ENCODE measurements at places on chromosomes 4 and X. TPM values are rescaled to one million over a fixed set of nuclear protein-coding genes. Genes with fewer than 3 reads are reported as not detected.

The ADH1A gene
- not detected for total RNA-seq

GRCh38 chr4:54118850-54119589 lies 19.1 kb downstream of the GSX2 start:
- no peak for DNase-seq

The GPR82 gene
- total RNA-seq: not detected

DNA sequence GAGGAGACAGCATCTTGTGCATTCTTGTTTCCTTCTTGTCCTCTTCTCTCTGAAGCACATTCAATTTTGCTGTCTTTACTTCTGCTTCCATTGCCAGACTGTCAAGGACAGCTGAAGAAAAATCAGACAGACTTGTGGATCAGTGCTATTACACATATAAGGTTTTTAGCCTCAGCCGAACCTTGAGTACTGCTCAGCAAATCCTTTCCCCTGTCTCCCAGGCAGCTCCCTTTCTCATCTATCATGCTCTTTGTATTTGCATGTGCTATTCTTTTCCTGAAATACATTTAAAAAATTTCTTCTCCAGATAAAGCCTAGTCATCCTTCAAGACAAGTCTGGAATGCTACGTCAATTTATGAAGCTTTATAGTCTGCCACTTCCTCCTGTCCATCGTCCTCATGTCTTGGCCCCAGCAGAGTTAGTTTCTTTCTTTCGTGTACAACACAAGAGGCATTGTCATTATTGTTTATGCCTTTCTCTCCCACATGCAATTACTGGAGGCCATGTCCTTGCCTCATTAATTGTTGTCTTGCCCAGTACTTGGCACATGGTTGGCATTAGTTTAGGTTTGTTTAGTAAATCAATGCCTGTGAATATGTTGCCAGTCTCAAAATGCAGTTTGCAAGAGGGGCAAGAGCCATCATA lies 45.1 kb downstream of the ADGRL3 start:
- DNase-seq: no peak

DNA sequence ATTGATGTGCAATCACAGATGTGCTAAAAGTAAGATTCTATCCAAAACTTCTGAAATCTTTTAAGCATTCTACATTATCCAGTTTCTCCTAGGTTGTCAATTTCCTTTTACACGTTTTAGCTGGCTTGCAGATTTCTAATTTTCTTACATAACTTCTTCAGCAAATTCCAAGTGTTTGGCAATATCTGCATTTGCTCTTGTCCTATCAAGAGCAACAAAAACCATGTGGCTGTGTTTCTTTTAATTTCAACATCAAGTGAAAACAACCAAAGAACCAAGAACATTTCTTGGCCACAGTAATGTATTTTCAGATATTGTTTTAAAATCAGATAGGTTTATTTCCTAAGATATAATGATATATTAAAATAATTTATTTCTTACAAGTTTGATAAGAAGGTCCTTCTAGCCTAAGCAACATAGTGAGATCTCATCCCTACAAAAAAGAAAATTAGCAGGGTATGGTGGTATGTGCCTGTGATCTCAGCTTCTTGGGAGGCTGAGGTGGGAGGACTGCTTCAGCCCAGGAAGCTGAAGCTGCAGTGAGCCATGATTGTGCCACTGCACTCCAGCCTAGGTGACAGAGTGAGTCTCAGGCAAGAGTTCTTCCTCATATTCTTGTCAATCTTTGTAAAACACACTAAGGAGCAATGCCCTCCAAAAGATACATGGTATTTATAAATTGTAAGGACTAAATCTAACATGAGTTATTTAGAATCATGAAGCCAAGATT lies 131.4 kb upstream of the NAP1L5 start:
- DNase-seq: no peak

The SPACA5 gene
- not detected for total RNA-seq

The SRPX2 gene
- 36.0 TPM for total RNA-seq

DNA sequence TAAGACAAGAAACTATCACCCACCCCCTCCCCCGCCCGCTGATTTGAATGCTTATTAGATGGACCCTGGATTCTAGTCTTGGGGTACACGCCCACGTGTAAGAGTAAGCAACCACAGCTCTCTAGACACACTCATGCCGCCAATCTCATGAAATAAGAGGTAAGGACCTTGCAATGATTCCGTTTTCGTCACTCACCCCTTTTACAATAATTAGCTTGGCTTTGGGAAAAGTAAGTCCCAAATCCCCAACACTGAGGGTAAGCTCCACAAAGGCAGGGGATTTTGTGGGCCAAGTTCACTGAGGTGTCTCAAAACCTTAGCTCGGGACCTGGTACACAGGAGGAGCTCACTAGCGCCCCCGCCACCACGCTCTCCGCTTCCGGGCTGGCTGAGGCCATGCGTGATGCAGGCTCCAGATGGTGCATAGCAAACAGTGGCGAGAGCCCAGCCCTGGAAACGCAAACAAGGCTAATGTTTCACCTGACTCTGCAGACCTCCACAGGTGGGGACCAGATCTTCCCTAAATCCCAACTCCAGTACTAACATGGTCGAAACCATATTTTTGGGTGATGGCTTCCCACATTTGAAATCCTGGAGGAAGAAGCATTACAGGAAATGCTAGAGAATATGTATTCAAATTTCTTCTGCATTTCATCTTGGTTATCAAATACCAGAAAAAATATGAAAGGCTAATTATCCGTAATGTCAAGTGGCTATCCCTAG lies 4.1 kb downstream of the PLAC8 start:
- DNase-seq: peak; percentile 70

DNA sequence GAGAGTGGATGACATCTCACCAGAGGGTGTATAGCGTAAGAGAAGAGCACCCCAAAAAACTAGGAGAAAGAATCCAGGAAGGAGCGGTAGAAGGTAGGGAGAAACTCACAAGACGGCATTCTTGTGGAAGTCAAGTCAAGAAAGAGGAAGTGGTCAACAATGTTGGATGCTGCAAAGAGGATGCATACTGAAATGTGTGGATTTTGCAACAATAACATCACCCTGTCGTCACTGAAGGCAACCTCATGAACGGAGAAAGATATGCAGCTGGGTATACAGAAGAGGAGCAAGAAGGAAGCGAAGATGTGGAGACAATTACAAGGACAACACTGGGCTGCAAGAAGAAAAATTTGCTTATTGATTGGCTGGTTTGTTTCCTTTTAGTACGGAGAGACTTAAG lies 11.4 kb upstream of the TAPT1 start:
- no peak for DNase-seq

DNA sequence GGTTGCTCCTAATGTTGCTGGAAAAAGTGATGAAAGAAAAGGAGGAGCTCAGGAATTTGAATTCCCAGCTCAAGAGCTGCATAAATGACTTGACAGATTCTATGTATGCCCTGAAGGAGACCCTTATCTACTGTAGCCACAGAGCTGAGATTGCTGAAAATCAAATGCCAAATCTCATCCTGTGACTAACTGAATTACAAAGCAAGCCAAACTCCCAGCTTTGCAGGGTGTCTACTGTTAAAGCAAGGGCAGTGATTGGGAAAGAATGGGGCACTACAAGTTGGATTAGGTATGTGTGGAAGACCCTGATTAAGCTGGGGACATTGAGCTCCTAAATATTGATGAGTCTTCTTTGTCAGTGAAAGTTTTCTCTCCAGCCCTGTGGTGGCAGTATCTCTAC lies 20.8 kb upstream of the SMIM9 start:
- DNase-seq: no peak

- no peak for DNase-seq
Measured at GRCh38 chrX:48468693-48469691, 1.1 kb downstream of the SLC38A5 start.

The C4orf50 gene
- total RNA-seq: not detected

- DNase-seq: no peak
Measured at GRCh38 chr4:62232814-62233213, 1032.7 kb downstream of the ADGRL3 start.

- DNase-seq: no peak
Measured at GRCh38 chr4:119643306-119644042, 14.9 kb upstream of the PDE5A start.

GRCh38 chr4:65482410-65482809 lies 187.9 kb downstream of the EPHA5 start:
- DNase-seq: no peak

- peak; percentile 65 for DNase-seq
Measured at GRCh38 chrX:72572248-72573157, at the start of gene HDAC8. HDAC8 (minus strand) TSS chrX:72572843; CDS start chrX:72572761, 82 bp downstream.

GRCh38 chr4:15956179-15956850 lies 6.7 kb downstream of the FGFBP2 start:
- DNase-seq: peak; percentile 39

The AR gene
- total RNA-seq: 9.7 TPM

The VCX2 gene
- total RNA-seq: not detected

All from HFFc6 (cell line).